ENCODE measurements at places on chromosomes 3 and 15.

DNA sequence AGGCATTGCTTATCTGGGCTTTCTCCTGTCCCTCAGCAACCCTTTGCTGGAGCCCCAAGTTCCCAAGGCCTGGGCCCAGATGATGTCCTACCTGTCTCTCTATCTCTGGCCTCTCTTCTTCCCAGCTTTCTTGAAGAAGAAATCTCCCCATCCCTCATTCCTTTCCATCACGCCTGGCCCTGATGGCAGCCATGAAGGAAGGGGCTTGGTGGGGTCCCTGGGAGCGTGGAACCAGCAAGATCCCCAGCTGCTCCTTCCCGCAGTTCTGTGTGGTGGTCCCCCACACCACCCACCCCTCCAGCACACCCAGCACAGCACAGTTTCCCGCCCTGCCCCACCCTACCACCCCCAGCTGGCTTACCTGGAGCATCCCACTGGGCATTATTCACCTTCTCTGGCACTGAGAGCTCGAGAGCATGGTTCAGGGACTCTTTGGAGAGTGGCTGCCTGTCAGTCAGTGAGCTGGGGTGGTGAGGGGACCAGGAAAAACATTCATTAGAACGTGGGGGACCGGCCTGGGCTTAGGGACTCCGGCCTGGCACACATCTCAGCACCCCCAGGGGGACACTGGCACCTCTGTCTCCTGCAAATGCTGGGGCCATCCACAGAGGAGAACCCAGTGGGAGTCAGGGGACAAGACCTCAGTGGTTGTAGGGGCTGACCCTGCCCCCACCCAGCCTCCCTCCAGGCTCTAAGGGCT lies 26.6 kb downstream of the ACSBG1 start:
- no peak for DNase-seq

DNA sequence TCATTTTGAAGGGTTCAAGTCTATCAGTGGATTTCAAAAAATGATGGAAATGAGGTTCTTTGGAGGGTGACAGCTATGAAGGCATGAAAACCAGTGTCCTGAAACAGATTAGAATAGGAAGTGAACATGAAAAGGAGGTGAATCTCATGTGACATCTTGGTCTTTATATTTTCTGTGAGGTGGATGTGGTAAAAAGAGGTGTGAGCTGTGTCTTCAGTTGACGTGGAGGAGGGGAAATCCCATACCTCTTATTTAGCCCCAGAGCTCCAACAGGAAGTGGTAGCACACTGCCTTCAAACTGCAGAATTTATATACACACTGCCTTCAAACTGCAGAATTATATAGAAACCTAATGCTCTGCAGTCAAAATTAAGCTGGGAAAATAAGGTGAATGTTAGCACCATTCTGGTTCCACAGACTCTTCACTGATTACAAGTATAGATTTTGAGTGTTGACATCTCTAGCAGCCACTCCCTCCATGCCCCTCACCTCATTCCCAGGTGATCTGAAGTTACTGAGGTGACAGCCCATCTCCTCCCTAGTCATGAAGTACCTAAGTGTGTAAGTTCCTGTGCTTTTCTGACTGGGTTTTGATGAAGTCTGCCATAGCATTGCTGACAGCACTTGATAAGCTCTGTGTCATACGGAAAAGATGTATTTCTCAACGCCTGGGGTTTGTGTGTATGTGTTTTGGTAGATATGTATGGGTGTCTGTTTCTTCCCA lies 2.7 kb downstream of the RAB8B start:
- no peak for DNase-seq

DNA sequence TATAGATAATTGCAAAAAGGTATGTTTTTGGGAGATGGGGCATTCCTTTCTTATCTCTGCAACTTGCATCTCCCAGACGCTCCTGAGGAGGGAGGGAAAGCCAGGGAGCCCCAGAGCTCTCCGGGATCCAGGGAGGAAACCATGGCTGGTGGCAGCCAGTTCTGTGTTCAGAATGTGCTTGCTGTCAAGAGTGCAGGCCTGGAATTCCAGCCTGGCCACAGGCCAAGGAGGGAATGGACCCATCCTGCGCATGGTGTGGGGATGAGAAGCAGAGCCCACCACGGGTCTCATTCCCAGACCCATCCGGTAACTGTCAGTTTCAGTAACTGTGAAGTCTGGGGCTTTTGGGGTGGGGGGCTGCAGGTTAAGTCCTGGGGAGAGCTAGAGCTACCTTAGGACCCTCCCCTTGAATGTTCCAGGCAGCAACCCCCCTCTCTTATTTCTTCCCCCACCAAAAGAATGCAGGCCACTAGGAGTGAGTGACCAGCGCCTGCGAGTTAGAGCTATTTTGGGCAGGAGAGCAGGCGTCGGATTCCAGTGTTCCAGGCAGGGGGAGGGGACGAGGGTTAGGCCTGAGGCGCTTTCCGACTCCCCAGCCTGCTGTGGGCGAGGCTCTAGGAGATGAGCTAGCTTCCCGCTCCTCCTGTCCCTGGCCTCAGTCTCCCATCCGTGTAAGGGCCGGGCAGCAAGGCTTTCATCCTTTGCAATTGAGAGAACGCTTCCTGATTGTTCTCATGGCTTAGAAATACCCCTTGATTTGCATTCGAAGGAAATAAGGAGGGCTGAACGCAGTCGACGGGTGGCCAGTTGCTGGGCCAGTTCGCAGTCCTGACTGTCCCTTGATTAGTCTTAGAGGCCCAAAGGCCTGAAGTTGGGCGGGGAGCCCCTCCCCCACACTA lies 781 bp upstream of the DAG1 start:
- no peak for DNase-seq

GRCh38 chr15:78049691-78050440 lies 27.6 kb downstream of the TBC1D2B start:
- no peak for DNase-seq

DNA sequence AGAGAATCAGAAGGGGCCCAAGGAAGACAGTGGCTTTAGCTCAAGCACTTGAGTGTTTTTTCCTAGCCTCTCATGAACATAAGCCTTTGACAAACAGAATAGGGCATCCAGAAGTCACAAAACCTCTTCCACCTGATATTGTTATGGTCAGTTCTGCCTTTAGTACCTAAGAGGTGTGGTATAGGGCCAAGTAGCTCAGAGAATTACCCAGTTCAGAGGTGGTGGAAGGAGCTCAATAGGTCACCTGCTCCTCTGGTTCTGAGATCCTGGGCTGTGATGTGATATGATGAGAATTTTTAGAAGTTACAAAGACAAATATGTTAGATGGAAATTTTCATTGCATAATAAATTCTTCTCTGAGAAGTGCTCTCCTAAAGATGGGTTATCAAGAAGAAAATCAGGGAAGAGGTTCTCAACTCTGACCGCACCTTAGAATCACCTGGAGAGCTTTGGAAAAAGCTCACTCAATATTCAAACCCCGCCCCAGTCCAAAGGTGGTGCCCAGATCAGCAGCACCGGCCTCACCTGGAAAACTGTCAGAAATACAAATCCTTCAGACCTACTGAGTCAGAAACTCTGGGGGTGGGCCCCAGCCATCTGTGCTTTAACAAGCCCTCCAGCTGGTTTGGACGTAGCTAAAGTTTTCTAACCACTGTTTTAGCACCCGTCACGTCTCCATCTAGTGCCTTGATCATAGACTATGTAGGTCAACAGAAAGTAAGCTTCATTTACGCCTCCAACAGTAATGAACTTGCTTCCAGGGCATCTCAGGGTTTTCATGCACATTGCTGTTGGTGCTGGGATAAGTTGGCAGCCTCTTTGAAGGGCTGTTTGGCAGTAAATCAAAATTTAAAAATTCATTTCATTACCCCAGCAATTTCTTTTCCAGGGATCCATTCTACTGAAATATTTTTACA lies 101.3 kb downstream of the MYH15 start:
- no peak for DNase-seq

- no peak for DNase-seq
Measured at GRCh38 chr3:147410526-147411237, 1.5 kb downstream of the ZIC1 start.

GRCh38 chr15:87793725-87794124 lies 462.8 kb downstream of the NTRK3 start:
- no peak for DNase-seq

GRCh38 chr3:64716110-64716710 lies 28.4 kb upstream of the ADAMTS9 start:
- DNase-seq, result no peak

- DNase-seq, result peak; percentile 57
Measured at GRCh38 chr3:48548729-48549705, 7.6 kb downstream of the PFKFB4 start.

DNA sequence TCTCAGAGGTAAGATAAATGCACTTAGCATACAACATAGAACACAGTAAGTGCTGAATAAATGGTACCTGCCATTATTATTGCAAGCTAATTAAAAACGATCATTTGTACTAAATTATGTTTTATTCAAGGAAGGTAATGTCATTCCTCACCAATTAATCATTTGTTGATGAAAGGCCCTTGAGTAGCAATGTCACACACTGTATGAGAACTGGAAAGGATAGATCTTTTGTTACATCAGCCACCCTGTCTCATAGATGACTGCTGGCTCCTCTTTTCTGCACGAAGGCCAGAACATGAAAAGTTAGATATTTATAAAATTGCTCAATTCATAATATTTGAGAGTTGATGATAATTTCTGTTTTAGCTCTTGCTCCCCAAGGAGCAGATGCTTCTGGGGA lies 415.4 kb downstream of the RBMS3 start:
- no peak for DNase-seq

- no peak for DNase-seq
Measured at GRCh38 chr3:4680227-4680691, 187.1 kb downstream of the ITPR1 start.

DNA sequence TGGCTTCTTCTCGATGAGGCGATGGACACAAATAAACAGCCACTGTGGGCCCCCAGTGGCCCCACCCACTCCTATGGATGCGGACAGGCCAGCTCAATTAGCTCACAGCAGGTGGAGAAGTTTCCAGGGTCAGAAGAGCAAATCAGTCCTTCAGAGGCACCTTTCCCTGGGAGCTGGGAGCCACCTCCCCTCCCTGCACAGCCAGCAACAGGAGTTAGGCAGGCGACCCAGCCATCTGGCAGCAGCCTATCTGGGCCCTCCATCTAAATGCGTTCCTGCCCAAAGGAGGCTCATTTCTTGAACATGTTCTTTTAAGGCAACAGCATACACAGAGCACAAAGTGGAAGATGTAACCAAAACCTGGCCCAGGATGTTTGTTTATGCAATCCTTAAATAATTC lies 211.9 kb upstream of the ARRDC4 start:
- DNase-seq, result no peak

DNA sequence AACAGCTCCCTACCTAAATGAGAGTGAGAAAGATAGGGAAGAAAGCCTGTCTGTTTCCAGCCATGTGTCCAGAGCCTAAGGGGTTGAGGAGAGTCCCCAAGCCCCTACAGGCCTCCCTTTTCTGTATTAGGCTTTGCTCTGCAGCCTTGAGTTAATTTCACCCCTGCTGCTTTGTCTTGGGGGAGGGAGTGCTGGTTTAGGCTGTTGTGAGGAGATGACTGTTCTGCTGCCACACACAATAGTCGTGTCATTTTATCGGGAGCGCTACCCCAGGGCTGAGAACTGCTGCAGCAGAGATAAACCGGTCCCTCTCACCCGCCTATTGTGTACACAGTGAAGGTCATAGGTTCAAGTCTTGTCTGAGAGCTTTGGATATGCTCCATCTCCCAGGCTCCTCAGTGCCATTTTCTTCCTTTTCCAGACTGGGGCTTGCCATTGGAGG lies 1.4 kb downstream of the ZNF609 start:
- DNase-seq, result peak; percentile 71

DNA sequence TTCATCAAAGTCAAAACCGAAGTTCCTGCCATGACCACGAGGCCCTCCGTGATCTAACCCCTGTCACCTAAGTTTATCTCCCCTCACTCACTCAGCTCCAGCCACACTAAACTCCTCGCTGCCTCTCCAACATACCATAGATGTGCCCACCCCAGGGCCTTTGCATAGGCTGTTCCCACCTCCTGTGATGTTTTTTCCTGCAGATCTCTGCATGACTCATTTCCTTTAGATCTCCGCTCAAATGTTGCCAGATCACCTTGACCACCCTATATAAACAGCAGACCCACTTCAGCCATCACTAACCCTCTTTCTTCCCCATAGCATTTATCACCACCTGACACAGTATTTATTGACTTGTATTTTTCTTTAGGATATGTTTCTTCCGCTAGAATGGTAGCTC lies 58.5 kb downstream of the HRH1 start:
- DNase-seq, result no peak

GRCh38 chr3:63048367-63049326 lies 173.4 kb upstream of the CADPS start:
- DNase-seq, result no peak

DNA sequence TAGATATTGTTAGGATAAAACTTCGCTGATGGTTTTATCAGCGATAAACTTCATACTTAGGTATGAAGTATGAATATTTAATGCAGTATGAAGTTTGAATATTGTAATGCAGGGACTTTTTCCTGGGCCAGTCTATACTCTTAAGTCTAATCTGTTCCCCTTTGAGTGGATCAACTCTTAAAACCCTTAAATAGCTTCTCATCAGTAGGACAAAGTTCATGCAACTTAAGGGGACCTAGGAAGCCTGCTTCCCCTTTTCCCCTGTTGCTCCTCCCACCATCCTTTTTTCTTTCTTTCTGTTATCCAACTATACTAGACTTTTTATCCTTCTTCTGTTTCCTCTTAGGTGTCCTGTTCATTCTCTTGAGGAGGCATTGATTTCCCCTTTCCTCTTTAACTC lies 78.7 kb downstream of the MITF start:
- DNase-seq, result no peak

DNA sequence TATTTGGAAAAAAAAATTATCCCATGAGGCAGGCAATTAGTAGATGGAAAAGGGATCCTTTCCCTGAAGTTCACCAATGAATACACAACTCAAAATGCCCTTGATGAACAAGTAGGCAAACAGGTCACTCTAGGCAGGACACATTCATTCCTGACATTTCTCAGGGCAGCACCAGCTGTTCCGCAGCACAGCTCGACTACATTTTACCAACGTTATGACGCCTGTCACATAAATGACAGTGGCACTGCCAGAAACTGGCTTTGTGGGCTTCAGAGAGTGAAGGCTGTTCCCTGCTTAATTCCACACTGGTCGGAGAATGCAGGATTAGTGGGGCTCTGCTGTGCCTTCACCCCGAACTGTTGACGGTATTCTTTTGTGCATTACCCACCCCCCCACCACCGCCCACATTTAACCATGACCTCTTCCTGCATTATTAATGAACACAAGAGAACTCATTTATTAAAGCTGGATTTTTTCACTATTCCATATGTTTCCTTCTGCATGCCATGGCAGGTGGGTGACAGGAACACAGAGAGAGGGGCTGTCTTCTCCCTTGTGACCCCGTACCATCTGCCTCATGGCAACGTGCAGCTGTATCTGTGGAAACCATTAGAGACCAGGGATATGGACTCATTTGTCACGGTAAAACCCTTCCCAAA lies 197.6 kb downstream of the PDZRN3 start:
- DNase-seq, result no peak

GRCh38 chr3:174533286-174533685 lies 325.8 kb upstream of the NAALADL2 start:
- no peak for DNase-seq

Measured in T-helper 2 cell (primary cell).